ENCODE measurements at places on chromosomes 2 and 18.

- DNase-seq: no peak
Measured at GRCh38 chr2:231597014-231597611, 4.4 kb downstream of the TEX44 start.

DNA sequence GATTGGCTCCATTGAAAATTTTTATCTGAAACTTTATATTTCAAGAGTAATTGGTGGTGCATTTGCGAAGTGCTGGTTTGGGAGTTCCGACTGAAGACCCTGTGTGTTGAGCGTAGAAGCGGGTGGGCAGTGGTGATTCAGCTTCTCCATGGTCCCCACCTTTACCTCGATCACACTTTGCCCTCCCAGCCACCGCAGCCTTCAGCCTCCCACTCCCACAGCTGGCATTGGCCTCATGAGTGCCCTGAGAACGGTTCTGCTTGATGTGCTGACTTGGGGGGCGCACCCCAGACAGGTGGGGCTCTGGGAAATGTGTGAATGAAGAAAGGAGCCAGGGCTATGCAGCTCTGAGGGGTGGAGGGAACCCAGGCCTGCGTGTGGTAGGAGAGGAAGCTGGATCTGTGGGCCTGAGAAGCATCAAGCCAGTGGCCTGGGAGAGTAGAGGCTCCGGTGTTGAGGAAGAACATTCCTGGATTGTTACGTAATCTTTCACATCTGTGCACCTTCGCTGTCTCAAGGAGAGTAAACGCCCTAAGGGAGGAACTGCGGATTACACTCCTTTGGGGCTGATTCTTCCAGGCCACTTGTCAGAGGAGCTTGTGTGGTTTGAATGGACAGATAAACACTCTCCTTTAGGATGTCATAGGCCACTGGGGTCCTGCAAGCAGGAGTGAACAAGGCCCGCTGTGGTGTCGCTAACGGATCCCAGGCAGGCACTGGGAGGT lies 83.8 kb downstream of the NPAS2 start:
- no peak for DNase-seq

GRCh38 chr2:65551528-65551927 lies 119.1 kb upstream of the SPRED2 start:
- no peak for DNase-seq

GRCh38 chr2:124649001-124649400 lies 623.9 kb downstream of the CNTNAP5 start:
- no peak for DNase-seq

GRCh38 chr2:127606625-127607398 lies 39.1 kb upstream of the GPR17 start:
- no peak for DNase-seq

GRCh38 chr18:923144-923866 lies 18.6 kb downstream of the ADCYAP1 start:
- no peak for DNase-seq
